ENCODE measurements at places on chromosomes 5 and 9.

GRCh38 chr9:68505681-68506409 is 34.8 kb downstream of the TMEM252 start:
- DNase-seq, result no peak

DNA sequence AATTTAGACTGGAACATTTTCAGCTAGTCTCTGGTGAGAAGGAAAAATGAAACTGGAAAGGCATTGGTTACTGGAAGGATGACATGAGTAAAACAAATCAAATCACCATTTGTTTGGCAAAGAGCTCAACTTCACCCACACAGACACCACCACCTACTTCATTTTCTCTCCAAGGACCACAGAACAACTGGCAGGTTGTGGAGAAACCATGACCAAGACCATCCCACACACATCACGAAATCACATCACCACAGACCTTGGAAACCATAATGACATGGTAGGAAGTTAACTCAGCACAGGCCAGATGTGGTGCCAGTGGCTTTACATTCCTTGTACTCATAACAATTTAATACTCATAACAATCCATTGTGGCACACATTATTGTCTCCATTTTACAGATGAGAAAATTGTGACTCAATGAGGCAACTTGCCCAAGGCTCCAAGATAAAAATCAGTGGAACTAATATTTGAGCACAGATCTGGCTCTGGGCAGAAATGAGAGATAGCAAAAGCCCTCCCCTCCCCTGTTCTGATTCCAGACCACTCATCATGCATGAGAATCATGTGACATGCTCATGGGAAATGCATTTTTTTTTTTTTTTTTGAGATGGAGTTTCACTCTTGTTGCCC is 7.5 kb downstream of the OR1K1 start:
- no peak for DNase-seq

DNA sequence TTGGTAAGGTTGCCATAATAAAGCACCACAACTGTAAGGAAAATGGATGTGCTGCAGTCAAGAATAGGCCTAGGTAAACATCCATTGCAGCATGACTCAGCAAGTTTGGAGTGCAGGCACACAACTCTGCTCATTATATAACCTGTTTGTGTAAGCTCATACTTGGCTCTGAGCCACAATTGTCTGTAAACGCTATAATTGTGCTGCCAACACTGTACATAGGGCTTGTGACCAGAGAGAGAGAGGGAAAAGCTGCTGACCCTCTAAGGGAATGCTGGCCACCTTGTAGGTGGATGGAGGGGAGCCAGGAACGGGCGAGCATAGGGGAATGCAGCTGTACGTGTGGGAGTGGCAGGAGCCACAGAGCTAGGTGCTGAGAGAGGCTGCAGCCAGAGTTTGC is 2186.5 kb upstream of the ACO1 start:
- DNase-seq, result no peak

DNA sequence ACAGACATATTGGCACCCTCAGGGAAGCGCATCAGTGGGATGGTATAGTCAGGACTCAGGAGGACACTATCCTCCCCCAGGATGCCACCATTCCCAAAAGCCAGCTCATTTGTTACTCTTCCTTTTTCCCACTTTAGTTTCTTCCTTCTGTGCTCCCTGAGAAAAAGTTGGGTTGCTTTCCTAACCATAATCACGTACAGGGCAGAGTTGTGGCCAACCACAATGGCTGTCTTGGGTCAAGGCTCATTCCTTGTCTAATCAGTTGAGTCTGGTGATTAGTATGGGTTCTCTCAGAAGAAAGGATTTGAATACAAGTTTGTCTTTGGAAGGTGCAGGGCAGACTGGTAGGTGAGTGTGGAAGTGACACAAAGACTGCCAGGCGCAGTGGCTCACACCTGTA is 26.6 kb upstream of the ATP6V1G1 start:
- DNase-seq, result no peak

DNA sequence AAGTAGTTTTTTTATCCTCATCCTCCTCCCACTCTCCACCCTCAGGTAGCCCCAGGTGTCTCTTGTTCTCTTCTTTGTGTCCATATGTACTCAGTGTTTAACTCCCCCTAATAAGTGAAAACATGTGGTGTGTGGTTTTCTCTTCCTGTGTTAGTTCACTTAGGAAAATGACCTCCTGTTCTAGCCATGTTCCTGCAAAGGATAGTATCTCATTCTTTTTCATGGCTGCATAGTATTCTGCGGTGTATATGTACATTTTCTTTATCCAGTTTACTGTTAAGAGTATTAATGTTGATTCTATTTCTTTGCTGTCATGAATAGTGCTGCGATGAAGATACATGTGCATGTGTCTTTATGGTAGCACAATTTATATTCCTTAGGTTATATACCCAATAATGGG is 68.4 kb upstream of the RANBP3L start:
- no peak for DNase-seq

DNA sequence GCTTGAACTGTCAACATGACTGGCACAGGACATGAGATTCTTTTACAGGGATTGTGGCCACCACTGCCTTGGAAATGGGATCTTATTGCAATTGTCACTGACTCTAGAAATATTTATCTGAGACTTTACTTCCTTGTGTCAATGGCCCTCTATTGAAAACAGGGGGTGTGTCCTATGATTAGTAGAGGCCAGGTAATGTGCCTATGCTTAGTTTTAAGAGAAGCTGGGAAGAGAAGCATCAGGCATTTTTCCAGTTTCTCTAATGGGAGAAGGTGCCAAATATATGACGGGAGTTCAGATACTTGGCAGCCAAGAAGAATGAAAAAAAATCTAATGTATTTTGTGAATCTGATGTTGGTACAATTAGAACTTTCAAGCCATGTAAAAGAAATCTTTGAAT is 73.9 kb upstream of the VCAN start:
- no peak for DNase-seq

GRCh38 chr9:7358876-7359275 is 440.7 kb downstream of the DMAC1 start:
- no peak for DNase-seq

GRCh38 chr5:158364367-158364766 is 505.4 kb upstream of the CLINT1 start:
- no peak for DNase-seq

All from non-pigmented ciliary epithelial cell (primary cell).